ENCODE measurements at places on chromosomes 2 and 18.
A peak's percentile ranks its signal among the peaks of the same experiment; 100 is the strongest.

- no peak for DNase-seq
Observed at GRCh38 chr2:232637866-232638583, 4.6 kb downstream of the EFHD1 start.

DNA sequence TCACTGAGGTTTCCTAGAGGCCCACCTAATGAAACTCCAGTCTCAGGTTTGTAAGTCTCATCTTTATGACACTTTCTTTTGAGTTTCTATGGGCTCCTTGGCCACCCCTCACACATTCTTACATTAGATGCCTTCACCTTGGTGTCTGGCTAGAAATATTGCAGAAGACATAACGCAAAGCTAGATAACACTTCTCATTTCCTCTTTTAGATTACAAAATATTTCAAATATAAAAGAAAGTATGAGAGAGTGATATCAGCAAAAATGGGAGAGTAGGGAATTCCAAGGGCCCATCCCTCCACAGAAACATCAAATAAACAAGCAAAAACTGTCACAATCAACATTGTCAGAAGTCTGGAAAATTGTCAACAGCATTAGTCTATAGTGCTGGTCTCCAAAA, 43.3 kb upstream of the ZCCHC2 start:
- DNase-seq: no peak

DNA sequence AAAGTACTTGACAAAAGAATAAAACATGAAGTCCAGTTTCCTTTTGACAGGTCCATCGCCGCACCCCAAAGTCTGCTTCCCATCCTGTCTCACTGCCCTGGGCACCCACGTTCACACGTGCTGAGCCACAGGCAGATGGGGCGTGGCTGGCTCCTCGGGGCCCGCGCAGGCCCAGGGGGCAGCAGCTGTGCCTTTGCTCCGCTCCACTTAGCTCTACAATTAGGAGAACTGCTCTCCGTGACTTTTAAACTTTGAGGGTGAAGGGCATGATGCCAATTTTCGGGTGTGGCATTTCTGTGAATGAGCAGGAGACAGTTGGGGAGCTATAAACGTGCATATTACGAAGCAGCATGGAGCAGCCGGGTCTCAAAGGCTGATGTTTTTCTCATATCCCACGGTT, 152.4 kb downstream of the TDRD15 start:
- DNase-seq: no peak

DNA sequence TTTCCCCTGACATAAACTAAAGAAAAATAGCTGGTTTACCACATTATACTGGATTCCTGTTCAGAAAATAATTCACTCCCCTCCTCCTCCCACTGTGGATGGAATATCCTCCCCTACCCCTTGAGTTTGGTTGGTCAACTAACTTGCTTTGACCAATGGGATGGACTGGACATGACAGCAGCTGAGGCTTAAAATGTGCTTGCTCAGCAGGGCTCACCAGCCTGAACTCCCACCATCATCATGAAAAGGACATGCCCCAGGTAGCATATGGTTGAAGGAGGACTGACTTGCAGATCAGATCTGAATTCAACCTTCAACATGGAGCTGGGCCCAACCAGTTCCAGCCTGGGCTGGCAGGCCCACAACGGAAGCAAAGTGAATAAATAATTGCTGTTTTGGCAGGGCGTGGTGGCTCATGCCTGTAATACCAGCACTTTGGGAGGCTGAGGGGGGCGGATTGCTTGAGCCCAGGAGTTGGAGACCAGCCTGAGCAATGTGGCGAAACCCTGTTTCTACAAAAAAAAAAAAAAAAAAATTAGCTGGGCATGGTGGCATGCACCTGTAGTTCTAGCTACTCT, 284.4 kb downstream of the AFF3 start:
- no peak for DNase-seq

DNA sequence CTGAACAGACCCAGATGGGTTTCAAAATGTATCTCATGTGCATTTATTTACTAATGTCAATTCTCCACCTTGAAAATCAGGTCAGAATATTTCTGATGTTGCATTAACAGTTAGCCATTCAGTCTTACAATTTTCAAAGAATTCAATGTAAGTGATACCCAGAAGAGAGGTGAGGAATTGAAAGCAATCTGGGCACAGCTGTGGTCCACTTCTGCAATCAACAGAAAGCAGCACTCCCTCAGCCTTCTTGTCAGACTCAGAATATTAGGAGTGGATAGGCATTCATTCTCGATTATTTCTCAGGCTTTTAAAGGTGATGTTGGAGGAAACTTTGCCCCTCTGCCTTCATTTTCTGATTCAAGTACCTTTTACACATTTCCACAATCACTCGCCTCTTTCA, 15.7 kb downstream of the CCL20 start:
- no peak for DNase-seq

DNA sequence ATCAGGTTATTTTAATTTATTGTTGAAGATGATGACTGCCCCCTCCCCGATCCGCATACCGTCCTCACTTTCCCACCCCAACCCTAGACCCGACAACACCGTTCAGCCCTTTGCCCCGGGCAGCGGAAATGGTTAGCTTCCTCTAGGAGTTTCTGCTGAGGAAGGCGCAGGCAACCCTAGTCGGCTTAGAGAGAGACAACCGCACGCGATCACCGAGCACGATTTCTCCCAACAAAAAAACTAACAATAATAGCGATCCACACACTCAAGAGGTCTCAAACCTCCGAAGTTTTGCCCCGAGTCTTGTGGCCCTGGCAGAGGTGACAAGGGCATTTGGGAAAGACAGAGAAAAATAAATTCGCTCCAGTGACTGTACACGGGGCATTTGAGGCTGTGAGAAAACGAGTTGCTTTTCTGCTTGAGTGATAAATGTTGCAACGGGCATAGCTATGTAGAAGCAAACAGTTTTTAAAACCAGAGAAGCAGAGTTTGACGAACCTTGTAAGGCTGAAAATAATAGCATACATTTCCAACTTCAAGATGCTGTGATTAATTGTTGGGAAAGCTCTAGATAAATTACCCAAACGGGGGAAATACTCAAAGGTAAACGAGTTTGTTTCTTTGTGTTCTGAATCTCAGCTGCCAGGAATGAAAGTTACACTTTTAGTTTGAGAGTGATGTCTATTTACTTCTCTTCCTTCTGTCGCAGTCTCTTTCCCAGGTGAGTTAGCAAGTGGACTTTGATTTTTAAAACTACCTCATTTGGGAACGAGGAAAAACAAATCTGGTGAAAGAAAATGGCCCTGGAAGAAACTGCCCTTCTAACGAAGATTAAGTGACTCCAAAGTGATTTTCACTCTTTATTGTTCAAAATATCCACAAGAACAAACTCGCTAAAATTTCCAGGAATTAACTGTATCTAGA, 11.0 kb upstream of the SIX3 start:
- DNase-seq: no peak

GRCh38 chr18:7221424-7222155, 9.3 kb upstream of the LRRC30 start:
- DNase-seq: peak; percentile 82

DNA sequence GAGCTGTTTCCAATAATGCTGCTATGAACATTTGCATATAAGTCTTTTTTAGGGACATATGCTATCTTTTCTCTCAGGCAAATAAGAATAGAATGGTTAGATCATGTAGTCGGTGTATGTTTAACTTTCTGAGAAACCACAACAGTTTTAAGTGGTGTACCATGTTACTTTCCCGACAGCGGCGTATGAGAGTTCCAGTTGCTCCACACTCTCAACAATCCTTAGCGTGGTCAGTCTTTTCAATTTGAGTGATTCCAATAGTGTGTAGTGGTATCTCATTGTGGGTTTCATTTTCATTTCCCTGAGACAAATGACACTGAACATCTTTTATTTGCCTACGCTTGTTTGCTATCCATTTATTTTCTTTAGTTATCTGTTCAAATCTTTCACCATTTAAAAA, 149.5 kb downstream of the ACOXL start:
- no peak for DNase-seq

- DNase-seq: no peak
Observed at GRCh38 chr2:20224164-20224715, 690 bp downstream of the SDC1 start.

DNA sequence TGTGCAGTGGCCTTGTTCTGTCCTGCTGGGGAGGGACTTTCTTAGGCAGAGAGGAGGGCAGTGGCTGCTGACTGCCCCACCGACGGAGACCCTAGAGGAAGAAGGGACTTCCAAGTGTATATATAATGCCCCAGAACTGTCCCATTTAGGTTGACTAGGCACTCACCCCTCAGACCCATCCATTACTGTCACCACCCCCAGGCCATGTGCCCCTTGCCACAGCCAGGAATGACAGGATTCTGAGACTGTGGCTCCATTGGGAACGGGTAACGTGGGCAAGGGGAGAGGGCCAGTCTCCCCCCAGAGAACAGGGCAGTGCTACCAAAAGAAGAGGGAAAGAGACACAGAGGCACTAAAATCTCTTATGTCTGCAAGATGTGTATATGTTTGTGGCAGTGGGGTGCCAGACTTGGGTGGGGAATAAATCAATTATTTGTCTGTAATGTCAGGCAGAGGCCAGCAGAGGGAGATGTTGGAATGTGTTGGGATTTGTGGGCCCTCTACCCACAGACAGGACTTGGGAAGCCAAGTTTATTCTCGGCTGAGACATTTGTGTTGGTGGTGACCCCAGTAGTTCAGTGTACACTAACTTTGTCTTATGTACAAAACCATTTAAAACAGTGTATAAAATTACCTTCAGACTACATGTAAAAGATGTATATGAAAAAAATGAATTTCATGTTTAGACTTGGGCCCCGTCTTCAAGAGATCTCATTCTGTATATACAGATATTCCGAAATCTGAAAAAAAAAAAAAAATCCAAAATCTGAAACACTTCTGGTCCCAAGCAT, 24.0 kb upstream of the TMEM37 start:
- DNase-seq: no peak

GRCh38 chr2:24541621-24542020, 50.6 kb downstream of the NCOA1 start:
- no peak for DNase-seq

GRCh38 chr2:43163584-43164270, 62.7 kb downstream of the ZFP36L2 start:
- DNase-seq: no peak

GRCh38 chr2:168002021-168002553, 245.3 kb downstream of the STK39 start:
- DNase-seq: no peak

- DNase-seq: no peak
Observed at GRCh38 chr2:38260972-38261371, 116.1 kb downstream of the ATL2 start.

- no peak for DNase-seq
Observed at GRCh38 chr18:30987467-30988241, 54.9 kb downstream of the DSC3 start.

- DNase-seq: no peak
Observed at GRCh38 chr2:26764078-26764887, at the start of gene SLC35F6. TSS of gene SLC35F6 (plus strand) at chr2:26764284. CDS start at chr2:26764350, 66 bp downstream.

GRCh38 chr2:59881218-59881617, 672.2 kb downstream of the BCL11A start:
- DNase-seq: no peak

- no peak for DNase-seq
Observed at GRCh38 chr18:32688821-32689220, 84.0 kb downstream of the KLHL14 start.

- no peak for DNase-seq
Observed at GRCh38 chr2:119350311-119350998, 16.2 kb downstream of the C2orf76 start.

- no peak for DNase-seq
Observed at GRCh38 chr2:200350850-200351285, 44.4 kb downstream of the SPATS2L start.

- DNase-seq: no peak
Observed at GRCh38 chr2:96760986-96761832, 507 bp downstream of the CNNM4 start.

GRCh38 chr2:196918927-196919326, 7.6 kb downstream of the PGAP1 start:
- no peak for DNase-seq

- DNase-seq: no peak
Observed at GRCh38 chr18:79597831-79598632, 81.6 kb upstream of the CTDP1 start.

DNA sequence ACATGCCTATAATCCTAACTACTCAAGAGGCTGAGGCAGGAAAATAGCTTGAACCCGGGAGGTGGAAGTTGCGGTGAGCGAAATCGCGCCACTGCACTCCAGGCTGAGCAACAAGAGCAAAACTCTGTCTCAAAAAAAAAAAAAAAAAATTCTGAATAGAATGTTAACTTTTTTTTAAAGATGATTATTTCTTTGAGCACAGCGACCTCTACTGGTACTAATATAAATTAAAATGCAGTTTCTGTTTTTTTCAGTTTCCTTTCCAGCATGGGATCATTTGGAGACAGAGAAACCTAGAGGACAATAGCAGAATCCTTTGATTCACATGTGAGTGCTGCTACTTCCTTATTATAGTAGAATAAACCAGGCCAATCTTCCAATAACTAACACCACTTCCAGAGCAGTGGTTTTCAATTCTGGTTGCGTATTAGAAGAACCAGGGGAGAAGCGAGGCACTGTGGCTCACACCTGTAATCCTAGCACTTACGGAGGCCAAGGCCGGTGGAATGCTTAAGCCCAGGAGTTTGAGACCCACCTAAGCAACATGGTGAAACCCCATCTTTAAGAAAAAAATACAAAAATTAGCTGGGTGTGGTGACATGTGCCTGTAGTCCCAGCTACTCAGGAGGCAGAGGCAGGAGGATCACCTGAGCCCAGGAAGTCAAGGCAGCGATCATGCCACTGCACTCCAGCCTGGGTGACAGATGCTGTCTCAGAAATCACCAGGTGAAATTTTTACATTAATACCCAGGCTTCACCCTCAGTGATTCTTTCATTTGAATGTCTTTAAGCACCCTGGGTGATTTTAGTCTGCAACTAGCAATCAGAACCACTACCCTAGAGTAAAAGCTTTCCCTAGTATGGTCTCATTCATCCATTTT, 10.1 kb downstream of the SRSF7 start:
- DNase-seq: no peak

DNA sequence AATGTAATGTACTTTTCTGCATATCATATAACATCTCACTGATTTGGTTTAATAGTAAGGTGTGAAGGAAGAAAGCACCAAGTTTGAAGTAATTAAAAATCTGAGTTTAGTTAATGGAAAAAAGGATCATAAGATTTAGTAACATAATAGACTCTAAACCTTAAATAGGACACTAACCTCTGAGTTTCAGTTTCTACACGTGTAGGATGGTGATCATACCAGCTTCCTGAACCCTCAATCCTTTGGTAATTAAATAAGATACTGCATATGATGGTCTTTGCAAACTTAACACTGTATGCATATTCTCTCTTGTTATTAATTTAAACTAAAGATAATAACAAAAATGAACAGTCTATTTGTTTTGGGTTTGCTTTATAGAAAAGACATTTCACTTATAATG, 216.8 kb downstream of the NUP35 start:
- DNase-seq: no peak

GRCh38 chr2:163455815-163456214, 280.0 kb downstream of the FIGN start:
- DNase-seq: no peak

DNA sequence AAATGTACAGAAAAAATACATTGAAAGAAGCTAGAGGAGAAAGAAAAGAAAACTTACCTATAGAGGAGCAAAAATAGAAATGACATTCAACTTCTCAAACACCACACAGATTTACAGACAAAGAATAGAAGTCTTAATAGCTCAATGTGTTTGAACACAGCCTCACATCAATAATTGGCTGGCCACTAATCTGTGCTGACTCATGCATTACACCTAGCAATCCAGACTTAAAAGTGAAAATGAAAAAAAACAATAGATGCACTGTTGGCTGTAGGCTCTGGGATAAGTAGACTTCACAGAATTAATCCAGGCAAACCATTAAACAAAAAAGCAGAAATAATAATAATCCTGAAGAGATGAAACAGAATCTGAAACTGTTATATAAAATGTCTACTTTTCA, 961.3 kb upstream of the CELF4 start:
- no peak for DNase-seq

GRCh38 chr2:235889302-235889630, 278.9 kb downstream of the GBX2 start:
- no peak for DNase-seq
